Pancreas (tissue), 10 donors: ENCODE measurements at places on chromosomes 12 and 14. TPM values are rescaled to one million over a fixed set of nuclear protein-coding genes. Genes with fewer than 3 reads are reported as not detected.
A peak's percentile ranks its signal among the peaks of the same experiment; 100 is the strongest.

DNA sequence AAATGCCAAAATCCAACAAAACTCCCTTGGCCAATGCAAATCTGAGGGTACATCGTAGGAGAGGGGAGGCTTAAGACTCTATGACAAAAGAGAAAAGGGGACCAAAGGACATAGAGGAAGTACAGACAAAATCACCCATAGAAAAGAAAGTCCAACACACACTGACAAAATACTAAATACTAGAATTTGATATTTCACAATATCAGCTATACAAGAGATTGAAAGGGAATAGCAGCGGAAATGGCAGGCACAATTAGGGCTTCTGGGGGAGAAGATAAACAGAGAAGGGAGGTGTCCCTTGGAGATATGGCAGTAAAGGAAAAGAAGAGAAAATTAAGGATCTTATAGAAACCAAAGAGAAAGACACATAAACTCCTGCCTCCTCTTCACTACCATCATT lies 29.0 kb downstream of the ATP2B1 start:
- no peak overlapping the region for H3K4me3 ChIP-seq
- no peak for DNase-seq
- H3K4me1 ChIP-seq, result peaks cover 4% of the 10 kb centered on the region
- H3K27ac ChIP-seq, result no peak overlapping the region
- H3K27me3 ChIP-seq, result no peaks in the 10 kb centered on the region

DNA sequence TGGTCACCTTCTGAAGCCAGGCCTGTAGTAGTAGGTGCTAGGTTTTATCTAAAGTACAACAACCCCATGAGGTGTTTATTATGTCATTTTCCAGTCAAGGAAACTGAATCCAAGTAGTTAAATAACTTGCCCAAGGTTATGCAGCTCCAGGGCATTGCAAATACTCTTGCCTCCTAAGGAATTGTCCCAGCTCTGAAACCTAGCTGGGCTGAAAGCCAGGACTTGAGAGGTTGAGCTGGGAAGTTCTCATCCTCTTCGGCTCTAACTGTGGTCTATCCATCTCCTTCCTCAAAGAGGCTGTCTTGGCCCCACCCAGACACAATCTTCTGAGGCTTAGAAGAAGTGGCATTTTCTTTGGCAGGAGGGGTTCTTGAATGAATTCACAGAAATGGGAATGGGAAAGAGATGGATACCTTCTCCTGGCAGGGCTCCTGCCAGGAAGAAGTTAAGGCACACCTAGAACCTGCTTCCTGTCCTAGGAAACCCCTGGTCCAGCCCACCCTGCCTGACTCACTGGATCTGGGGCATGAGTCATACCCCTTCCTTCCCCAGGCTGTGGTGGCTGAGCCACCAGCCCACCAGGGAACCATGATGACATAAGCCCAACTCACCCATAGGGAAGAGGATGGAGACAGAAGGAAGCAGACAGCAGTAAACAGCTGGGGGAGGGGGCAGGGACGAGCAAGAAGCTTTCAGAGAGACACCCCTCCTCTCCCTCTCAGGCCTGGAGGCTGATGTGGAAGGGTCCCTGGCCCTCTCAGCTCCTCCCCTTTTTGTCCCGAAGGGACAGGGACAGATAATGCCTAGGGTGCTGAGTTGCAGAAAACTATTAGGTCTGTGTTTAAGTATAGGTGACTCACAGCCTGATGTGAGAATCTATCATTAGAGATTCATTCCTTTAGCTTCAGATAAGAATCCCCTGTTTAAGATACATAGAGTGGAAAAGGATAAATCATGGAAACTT lies 2.1 kb upstream of the PLEK2 start:
- H3K27ac ChIP-seq, result peak overlapping the region; percentile 10
- H3K36me3 ChIP-seq, result no peaks in the 10 kb centered on the region
- no peak overlapping the region for H3K4me3 ChIP-seq
- H3K27me3 ChIP-seq, result no peaks in the 10 kb centered on the region

DNA sequence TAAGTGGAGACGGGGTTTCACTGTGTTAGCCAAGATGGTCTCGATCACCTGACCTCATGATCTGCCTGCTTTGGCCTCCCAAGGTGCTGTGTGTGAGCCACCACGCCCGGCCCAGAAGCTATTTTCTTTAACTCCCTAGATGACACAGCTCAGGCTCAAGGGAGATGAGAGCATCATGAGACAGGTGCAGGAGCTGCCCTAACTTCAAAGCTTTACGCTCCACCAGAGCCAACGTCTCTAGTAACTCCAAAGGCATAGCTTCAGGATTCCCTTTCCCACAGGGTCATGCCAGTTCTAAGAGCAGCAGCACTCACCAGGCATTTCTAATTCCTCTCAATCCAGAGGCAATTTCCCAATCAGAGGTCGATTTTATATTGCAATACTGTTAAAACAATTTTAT lies 21.0 kb downstream of the NDUFA12 start:
- no peak overlapping the region for H3K4me3 ChIP-seq
- H3K27ac ChIP-seq, result no peak overlapping the region
- no peaks in the 10 kb centered on the region for H3K4me1 ChIP-seq
- no peaks in the 10 kb centered on the region for H3K27me3 ChIP-seq

DNA sequence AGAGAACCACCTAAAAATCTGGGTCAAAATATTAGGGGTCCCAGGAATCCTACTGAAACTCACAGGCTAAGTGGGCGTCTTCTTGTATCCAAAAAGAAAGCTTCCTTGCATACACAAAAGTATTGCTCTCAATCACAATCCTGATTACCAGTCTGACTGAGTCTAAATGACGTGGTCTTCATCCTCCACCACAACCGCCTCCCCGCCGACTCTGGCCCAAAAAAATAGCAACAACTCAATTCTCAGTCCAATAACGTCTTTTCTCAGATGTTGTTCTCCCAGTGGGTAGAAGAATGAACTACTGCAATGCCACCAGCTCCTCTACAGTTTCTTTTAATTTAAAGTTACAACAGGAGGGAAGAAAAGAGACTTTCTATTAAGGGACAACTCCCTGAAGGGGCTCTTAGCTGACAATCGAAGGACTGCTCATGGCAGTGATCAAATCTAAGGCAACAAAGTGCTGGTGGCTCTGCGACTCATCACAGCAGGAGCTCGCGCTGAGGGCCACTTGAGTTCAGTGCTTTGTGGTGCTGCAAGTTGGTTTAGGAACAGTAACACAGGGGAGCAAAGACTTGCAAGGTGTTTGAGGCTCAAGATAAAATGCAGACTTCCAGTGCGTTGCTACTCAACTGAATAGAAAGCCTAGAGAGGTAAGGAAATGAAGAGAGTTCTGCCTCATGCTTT lies 394.1 kb downstream of the BCAT1 start:
- H3K4me3 ChIP-seq, result no peak overlapping the region
- no peak for DNase-seq
- no peaks in the 10 kb centered on the region for H3K4me1 ChIP-seq
- no peaks in the 10 kb centered on the region for H3K36me3 ChIP-seq
- H3K27ac ChIP-seq, result no peak overlapping the region

Gene CEBPE
- not detected for total RNA-seq
